ENCODE measurements at places on chromosomes 7 and 10.
A peak's percentile ranks its signal among the peaks of the same experiment; 100 is the strongest.

- no peak for DNase-seq
These were observed 31.3 kb downstream of the CACUL1 start for GRCh38 chr10:118723466-118723865.

- no peak for DNase-seq
These were observed 12.3 kb downstream of the DDC start for GRCh38 chr7:50552921-50553320.

DNA sequence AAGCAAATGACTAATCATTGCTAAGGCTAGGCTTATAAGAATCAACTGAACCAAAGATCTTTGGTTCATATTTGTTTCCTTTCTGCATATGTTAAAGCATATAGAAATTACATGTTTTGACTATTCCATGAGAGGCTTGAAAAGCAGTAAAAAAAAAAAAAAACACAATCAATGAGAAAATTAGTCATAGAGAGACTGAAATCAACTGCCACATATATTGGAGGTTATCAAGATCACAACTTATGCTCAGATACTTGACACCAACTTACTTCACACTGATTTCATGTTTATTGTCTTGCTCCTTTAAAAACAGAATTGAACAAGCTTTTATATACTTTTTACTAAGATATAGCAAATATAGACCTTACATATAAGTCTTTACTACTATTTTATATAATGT is 161.3 kb downstream of the TPK1 start:
- DNase-seq, result no peak

- no peak for DNase-seq
These were observed 8.6 kb downstream of the CTBP2 start for GRCh38 chr10:125151553-125152449.

DNA sequence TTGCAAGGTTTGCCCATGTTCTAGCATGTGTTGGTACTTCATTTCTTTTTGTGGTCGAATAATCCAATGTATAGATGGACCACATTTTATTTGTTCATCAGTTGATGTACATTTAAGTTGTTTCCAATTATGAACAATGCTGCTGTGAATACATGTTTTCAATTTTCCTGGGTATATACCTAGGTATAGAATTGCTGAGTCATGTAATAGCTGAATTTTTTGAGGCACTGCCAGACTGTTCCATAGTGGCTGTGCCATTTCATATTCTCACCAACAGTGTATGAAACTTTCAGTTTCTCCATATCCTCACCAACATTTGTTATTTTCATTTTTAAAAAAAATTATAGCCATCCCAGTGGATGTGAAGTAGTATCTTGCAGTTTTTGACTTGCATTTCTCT is 90.5 kb downstream of the EZH2 start:
- no peak for DNase-seq

GRCh38 chr10:5862360-5862961 is 27.2 kb downstream of the ANKRD16 start:
- no peak for DNase-seq

DNA sequence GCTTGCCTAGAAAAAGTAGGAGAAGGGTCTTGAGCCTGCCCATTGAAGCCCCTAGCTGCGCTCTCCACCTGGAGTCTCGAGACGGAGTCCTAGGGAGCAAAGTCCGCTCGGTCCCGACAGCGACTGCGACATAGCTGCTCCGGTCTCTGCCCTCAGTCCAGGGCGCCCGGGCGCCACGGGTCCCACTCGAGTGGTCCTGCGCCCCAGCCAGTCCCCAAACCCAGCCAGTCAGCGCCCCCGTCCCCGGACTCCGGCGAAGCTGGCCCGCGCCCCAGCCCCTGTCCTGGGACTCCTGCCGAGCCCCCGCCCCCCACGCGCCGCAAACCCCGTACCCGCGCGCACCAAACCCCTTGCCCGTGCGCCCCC is 490 bp downstream of the TNS3 start:
- DNase-seq, result no peak

GRCh38 chr7:966291-967069 is 8.9 kb downstream of the COX19 start:
- DNase-seq, result no peak

- DNase-seq, result peak; percentile 70
These were observed 31.5 kb upstream of the NRP1 start for GRCh38 chr10:33365871-33366411.

Measured in T-helper 1 cell (primary cell).